ENCODE measurements at places on chromosomes 2 and 18. TPM values are rescaled to one million over a fixed set of nuclear protein-coding genes. Genes with fewer than 3 reads are reported as not detected.

The IL37 gene
- total RNA-seq: not detected

The LINC00305 gene
- total RNA-seq: not detected

The DNAJC5G gene
- total RNA-seq: not detected

The CLIP4 gene
- 45.3 TPM for total RNA-seq

The FBXO48 gene
- total RNA-seq: 0.19 TPM

The FAM117B gene
- 1.5 TPM for total RNA-seq

The PTPN2 gene
- total RNA-seq: 28.7 TPM

The SCYGR1 gene
- not detected for total RNA-seq

The NETO1 gene
- not detected for total RNA-seq

Data from aortic smooth muscle cell (primary cell).